ENCODE measurements at places on chromosomes 7 and 10.
A peak's percentile ranks its signal among the peaks of the same experiment; 100 is the strongest.

DNA sequence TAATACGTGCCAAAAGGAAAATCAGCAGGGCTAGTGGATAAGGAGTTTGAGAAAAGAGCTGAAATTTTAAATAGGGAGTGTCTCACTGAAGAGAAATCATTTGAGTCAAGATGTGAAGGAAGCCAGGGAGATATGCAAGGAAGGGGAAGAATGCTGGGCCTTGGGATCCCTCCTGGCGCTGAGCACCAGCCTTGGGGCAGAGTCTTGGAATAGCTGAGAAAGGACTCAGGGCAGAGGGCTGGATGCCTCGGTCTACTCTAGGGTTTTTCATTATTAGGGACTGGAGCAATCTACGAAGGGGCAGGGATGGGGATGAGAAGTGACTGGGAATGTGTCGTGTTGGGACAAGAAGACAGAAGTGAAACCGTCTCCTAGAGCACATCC lies 484 bp downstream of the ZWINT start:
- DNase-seq, result no peak

GRCh38 chr7:138710536-138711385 lies 9.6 kb upstream of the SVOPL start:
- DNase-seq, result no peak

- no peak for DNase-seq
Measured at GRCh38 chr10:3631701-3632330, 153.2 kb downstream of the KLF6 start.

- DNase-seq, result peak; percentile 9
Measured at GRCh38 chr10:75782463-75783248, 351.2 kb downstream of the LRMDA start.

DNA sequence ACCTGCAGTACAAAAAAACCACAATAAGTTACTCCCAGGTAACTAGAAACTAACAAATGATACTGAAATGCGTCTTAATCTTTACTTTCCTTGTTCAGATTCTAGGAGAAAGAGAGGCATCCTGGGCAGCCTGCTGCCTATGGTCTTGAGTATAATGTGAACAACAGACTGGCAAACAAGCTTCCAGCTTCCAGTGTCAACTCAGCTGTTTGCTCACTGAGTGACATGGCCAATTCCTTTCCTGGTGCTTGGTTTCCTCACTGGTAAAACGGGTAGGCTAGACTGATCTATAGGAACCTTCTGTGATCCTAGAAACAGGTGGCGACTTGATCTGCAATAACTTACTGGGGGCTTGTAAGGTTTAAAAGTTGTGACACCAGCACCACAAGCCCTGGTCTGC lies 10.1 kb downstream of the POLR3A start:
- DNase-seq, result no peak

DNA sequence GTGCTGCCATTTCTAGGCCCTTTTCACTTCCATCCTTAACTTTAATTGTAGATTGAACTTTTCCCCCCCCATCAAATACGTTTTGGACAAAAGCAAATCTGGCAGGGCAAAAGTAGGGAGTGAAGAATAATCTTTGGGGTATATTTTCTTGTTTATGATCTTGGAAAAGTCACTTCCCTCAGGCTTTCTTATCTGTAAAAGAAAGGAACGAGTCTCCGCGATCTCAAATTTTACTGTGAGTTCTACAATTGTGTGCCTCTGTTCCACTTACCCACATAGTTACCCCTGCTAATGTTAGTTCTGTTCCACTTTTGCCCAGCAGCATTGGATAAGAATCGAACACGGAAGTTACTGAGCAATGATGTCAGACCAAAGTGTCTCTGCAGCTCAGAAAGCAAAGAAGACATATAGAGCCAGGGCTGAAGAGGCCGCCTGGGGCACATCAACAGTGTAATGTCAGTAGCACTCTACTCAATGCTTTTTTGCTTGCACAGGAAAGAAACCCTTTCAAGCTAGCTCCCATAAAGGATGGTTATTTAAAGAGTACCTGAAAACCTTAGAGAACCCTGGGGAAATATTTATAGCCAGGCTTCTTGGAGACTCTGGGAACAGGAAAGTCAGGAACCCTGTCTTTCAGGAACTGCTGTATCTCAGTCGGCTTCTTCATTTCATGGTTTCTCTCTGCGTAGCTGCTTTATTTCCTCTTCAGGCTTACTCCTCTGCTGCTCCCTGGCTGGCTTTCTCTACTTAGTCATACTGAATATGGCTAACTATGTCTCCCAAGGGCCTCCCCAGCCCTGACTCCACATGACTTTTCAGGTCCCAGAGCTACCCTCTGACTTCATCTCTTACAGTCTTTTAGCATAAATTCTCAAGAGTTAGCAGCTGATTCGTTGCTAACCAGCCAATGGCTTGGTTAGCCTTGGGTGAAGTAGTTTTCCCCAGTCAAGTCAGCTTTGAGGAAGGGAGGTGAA lies 123.7 kb upstream of the FAM3C start:
- DNase-seq, result no peak

DNA sequence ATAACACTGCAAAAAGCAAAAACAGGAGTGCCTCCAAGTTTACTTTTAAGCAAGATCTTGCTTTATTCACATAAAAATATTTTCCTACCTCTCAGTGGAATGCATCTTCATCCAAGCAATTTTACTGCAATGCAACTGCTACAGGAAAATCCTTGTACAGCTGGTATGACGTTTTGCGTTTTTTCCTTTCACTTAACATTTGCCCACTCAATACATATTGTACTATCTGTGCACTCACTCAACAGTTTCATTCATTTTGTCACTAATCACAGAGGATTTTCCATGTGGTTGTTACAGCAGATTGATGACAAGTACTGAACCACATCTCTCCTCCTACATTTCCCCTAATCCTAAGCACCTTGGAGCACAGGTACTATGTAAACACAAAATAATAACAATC lies 222.0 kb upstream of the IMMP2L start:
- no peak for DNase-seq

- peak; percentile 89 for DNase-seq
Measured at GRCh38 chr7:88540012-88540411, 219.5 kb upstream of the ZNF804B start.
